ENCODE measurements at places on chromosomes 1 and 21.

DNA sequence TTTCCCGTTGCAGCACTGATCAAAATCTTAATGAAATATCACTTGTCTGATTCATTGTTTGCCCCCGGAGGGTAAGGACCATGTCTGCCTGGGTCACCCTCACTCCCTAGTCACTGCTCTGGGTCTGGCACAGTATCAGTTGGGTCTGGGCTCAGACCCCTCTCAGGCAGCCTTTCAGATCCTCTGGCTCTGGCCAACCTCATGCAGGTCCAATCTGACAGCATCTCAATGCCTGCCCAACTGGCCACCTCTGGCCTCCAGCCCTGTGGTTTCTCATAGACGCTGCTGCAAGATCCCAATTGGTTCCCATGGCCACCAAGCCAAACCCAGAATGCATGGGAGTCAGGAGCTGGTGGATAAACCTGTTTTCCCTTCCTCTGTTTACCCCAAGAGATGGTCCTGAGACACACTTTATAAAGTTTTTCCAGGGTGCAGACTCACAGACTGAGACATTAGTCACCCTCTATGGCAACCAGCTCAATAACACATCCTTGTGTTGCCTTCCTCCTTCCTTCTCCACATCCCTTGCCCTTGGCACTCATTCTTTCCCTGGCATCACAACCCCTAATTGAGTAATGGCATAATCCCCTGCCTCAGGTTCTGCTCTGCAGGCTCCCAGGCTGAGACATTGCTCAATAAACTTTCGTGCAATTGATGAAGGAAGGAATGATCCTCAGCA lies 199.2 kb downstream of the GRIK3 start:
- no peak for DNase-seq

DNA sequence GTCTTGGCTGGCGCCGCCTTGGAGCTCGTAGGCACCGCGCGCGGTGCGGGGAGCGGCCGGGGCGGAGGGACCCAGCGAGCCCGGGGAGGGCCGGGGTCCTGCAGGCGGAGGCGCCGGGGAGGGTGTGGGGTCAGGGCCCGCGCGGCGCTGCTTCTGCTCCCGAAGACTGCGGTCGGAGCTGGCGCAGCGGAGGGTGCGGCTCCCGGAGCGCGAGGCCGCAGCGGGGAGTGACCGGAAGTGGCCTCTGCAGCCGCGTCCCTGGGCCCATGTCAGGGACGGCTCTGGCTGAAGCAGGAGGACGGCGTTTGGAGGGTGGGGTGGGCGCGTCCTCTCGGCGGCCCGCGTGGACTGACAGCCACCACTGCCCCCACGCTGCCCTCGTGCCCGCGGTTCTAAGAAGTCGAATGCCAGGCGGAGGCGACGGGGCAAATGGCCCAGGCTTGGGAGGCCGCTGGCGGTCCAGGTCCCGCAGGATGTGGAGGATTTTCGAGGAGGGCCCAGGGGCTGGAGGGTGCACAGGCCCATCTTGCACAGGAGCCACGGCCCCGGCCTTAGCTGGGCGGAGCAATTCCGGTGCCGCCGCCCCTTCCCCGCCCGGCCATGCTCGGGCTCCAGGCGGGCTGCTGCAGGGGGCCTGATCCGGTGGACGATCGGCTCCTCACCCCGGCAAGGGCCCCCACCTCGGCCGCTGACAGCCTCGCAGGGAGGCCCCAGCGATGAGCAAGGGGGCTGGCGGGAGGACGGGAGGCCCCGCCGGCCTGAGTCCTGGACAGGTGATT lies 7.7 kb upstream of the ZNF669 start:
- no peak for DNase-seq

GRCh38 chr1:112445596-112445995 lies 49.6 kb downstream of the CTTNBP2NL start:
- no peak for DNase-seq

DNA sequence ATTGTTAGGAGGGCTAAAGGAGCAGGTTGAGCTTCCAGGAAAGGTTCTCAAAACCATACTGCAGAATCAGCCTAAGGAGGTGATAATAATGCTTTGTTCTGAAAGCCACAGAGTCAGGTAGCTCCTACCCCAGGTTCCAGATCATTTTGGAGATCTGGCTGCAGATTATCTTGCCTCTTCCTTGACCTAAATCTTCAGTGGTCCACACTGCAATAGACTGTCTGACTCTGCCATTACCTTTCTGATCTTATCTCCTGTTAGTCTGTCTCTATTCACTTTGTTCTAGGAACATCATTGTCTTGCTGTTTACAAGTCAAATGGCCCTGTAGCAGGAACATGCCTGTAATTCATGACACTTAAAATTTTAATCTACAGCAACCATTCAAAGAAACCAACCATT lies 73.0 kb downstream of the HS2ST1 start:
- no peak for DNase-seq

- no peak for DNase-seq
Measured at GRCh38 chr1:94858276-94858675, 38.1 kb downstream of the SLC44A3 start.

DNA sequence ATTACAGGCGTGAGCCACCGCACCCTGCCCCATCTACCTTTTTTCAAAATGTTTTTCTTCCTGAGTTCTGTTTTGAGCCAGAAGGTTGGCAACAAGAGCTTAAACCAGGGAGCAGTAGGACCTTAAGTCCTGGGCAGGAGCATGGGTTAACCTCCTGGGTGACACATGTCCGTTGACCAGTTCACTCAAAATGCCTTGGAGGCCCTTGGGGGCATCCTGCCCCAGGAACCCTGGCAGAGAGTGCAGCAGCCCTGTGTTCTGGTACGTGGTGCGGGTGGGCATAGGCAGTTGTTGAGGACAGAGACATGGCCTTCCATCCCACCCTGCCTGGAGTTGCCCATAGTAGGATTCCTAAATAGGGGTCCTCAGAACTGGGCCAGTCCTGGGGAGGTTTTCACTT lies 11.6 kb downstream of the H6PD start:
- DNase-seq = no peak

DNA sequence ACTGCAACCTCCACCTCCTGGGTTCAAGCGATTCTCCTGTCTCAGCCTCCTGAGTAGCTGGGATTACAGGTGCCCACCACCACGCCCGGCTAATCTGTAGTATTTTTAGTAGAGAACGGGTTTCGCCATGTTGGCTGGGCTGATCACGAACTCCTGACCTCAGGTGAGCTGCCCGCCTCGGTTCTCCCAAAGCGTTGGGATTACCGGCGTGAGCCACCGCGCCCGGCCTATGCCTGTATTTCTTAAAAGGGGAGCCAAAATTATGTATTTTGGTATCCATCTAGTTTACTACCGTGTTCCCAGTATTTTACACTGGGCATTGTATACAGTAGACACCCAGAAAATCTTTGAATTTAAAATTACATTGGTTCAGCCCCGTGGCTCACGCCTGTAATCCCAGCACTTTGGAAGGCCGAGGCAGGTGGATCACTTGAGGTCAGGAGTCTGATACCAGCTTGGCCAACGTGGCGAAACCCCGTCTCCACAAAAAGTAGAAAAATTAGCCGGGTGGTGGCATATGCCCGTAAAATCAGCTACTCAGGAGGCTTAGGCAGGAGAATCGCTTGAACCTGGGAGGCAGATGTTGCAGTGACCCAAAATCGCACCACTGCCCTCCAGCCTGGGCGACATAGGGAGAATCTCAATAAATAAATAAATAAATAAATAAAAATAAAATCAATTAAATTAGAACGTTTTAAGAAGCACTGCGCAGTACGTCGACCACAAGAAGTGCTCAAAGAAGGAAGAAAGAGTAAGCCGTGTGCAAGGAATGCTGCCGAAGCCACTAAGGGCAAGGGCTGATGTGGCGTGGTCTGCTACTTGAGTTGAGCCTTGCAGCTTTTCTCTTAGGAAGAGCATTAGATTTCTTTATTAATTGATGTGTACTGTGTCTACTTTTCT lies 1.5 kb upstream of the THRAP3 start:
- no peak for DNase-seq

- DNase-seq = no peak
Measured at GRCh38 chr1:94428441-94428840, 10.3 kb downstream of the ABCD3 start.

GRCh38 chr1:156368889-156369684 lies at the start of gene RHBG:
Gene RHBG (plus strand): TSS chr1:156369211. CDS start chr1:156369250, 39 bp downstream.
- no peak for DNase-seq

GRCh38 chr1:179938752-179939151 lies 15.9 kb upstream of the CEP350 start:
- no peak for DNase-seq

DNA sequence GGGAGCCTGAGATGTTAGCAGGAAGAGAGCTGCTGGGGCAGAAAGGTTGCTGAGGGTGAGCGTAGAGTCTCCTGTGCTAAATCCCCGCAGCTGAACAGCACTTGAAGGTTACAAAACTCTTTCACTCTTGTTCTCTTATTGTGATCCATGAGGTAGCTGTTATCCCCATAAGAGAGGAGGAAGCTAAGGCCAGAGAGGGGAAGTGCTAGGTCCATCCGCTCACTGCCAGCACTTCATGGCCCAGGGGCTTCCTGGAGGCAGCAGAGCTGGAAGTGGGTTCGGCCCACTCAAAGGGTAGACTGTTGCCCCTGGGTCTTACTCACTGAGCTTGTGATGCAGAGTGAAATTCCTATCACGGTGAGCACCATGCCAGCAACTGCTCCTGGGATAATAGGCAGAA lies 5.6 kb downstream of the TMEM234 start:
- no peak for DNase-seq

- DNase-seq = no peak
Measured at GRCh38 chr1:12552951-12553921, 64.8 kb downstream of the DHRS3 start.

DNA sequence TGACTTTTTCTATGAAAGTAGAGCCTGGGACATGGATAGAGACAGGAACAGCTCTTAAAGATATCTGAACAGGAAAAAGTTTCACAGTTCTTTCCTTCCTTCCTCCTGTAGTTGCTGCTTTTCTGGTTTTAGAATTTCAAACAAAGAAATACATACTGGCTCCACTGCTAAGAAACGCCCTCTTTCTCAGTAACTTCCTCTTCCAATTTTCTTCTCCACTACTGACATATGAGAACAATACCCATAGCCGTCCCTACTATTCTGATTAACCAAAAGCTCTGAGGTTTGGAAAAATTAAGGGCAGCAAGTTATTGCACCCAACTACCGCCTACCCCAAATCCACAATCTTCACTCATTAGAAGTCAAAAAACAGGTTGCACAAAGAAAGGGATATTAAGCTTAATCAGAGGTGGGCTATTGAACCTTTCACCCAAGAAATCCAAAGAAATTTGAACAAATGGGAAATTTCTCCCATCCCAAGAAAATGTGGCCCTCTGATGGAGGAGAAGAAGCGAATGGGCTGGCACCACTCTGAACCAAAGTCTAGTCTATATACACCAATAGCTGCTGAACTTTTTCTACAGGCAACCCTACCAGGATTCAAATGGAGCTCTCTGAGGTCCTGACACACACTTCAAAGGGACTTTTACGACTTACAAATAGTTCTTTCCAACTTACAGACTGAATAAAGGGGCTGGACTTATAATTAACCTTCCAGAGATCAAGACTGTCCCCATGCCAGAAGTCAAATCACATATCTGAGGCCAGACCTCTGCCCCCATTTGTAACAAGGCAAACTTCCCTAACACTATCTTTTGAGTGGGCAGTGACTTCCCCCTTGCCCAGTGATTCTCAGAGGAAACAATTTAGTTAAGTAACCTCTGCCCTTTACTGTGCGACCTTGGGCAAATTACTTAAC lies 1.7 kb downstream of the WASF2 start:
- DNase-seq = no peak

DNA sequence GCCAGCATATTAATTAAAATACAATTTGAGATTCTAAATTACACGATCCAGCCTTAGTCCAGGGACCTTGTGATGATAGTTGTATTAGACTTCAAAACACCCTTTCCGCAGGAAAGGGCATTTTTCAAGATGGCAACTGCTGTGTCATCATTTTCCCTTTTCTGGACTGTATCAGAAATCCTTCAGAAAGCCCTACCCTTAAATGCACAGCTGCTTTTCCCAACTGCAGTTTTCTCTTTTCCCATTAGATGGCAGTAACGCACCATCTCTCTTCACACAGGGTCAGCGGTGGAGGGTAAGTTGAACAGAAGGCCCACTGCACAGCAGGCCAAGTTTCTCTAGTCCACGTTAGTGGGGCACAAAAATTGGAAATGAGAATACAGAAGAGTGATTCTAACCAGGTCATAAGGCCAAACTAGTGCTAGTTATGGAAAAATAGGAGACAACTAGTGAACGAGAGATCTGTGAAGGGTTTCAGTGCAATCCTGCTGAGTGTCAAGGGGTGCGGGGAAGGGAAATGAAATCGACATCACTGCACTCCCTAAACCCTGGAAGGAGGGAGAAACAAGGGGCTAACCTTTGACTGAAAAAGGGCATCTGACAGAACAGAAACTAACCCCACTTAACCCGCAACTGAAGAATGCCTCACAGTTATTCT lies 22.1 kb upstream of the TDRD10 start:
- no peak for DNase-seq

DNA sequence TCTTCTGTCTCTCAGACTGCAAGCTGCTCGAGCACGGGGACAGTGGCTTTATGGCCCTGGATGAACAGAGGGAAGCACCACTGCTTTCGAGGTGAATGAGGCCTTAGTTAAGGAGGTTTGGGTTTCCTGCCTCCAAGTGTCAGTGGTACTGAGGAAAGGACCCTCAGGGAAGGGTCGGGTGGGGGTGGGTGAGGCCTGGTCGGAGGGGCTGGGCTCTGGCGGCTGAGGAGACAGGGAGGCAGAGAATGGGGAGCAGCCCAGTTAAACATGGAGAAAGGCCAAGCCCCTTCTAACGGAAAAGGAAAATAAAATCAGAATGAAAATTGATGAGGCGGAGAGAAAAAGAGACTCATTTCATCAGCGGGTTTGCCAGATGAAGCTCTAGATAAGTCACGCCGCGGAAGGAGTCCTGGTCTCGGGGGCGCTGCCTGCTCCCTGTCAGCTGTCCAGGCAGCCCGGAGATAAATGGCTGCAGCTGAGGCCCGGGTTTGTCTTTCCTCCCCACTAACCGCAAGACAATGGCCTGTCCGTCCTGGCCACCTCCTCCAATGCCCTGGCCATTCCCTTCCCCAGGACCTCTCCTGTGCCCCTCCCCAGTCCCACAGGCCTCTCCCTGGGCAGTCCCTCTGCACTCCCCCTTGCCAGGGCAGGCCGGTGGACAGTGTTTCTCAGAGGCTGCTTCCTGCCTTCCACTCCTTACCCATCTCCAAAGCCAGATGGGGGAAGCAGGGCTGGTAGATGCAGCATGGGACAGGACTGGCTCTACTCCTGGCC lies 55.2 kb downstream of the LRRN2 start:
- no peak for DNase-seq

DNA sequence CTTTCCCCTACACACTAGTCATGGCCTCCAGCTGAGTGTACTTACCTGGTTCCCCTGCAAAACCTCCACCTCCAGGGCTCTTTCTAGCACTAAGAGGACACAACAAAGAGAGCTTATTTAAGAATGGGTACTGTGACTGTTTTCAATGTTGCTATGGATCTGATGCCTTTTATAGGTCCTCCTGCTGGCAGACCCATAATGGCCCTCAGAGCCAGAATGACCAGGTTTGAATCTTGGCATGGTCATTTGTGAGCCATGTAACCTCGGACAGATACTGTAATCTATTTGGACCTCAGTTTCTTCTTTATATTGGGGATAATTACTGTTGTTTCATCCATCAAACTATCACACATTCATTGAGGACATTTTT lies 137.6 kb upstream of the USP24 start:
- DNase-seq = no peak

Data from T-helper 2 cell (primary cell).